ENCODE measurements at places on chromosomes 12 and 14.

GRCh38 chr12:127113945-127114344 lies 1153.0 kb upstream of the TMEM132C start:
- no peak for DNase-seq

DNA sequence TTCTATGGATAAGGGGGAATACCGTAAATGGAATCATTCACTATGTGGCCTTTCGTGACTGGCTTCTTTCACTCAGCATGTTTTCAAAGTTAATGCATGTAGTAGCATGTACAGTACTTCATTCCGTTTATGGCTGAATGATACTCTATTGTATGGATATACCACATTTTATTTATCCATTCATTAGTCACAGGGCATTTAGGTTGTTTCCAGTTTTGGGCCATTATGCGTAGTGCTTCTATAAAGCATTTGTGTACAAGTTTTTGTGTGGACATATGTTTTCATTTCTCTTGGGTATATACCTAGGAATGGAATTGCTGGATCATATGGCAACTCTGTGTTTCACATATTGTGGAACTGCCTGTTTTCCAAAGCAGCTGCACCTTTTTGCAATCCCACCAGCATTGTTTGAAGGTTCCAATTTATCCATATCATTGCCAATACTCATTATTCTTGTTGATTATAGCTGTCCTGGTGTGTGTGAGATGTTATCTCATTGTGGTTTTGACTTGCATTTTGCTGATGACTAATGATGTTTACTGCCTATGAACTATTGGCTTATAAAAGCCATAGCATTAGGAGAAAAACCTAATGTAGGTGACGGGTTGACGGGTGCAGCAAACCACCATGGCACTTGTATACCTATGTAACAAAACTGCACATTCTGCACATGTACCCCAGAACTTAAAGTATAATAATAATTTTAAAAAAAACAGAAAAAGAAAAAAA lies 45.5 kb downstream of the ATF7IP start:
- no peak for DNase-seq

DNA sequence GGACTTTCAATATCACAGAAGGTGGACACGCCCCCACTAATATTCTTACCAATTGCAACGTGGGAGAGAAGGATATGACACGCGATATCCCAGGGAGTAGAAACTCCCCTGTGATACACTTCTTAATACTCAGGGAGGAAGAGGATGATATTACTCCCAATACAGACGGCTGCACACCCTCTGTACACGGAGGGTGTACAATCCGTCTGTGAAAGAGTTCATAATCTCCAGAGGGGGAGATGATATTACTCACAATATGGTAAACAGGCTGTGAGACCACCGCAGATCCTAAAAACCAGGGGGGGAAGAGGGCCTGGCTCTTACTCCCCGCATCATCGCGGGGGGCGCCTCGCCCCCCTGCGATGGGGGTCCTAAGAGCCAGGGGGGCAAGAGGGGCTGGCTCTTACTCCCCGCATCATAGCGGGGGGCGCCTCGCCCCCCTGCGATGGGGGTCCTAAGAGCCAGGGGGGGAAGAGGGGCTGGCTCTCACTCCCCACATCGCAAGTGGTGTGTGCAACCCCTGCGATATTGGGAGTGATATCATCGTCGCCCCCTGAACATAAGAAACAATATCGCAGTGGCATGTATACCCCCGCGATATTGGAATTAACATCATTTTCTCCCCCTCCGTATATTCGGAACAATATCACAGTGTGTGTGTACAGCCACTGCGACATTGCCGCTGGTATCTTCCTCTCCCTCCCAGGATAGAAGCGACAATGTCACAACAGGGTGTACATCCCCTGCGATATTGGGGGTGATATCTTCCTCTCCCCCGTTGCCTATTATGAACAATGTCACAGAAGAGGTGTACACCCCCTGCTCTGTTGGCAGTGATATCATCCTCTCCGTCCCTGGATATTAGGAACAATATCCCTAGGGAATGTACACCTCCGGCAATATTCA lies 8.9 kb upstream of the CLEC6A start:
- no peak for DNase-seq

GRCh38 chr14:78358591-78358990 lies 188.4 kb downstream of the NRXN3 start:
- DNase-seq, result no peak

- no peak for DNase-seq
Observed at GRCh38 chr12:5518584-5519365, 86.9 kb downstream of the NTF3 start.

DNA sequence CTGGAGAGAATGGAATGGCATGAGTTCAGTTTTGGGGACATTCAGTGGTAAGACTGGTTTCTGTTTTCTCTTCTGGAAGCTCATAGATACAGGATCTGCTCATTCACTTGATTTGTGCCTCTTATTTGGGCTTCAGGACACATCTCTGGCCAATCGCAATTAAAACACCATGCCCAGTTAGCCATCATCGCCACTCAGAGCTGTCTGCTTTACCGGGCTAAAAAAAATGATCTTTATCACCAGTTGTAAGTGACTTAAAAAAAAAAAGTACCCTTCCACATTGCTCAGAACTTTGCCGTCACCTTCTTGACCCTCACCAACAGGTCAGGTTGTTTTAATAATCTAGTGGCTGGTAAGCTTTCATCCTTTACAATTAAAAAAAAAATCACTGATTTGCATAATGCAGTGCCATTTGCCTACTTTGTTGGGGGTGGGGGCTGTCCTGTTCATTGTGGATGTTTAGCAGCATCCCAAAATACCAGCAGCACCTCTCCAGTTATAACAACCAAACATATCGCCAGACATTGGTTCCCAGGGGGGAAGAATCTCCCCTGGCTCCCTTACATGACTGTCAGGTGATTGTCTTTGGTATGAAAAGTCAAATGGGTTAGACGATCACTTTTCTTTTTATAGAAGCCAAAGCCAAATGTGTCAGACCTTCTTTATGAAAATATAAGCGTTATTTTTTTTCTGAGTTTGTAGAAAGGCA lies 150.1 kb downstream of the PRKCH start:
- no peak for DNase-seq

DNA sequence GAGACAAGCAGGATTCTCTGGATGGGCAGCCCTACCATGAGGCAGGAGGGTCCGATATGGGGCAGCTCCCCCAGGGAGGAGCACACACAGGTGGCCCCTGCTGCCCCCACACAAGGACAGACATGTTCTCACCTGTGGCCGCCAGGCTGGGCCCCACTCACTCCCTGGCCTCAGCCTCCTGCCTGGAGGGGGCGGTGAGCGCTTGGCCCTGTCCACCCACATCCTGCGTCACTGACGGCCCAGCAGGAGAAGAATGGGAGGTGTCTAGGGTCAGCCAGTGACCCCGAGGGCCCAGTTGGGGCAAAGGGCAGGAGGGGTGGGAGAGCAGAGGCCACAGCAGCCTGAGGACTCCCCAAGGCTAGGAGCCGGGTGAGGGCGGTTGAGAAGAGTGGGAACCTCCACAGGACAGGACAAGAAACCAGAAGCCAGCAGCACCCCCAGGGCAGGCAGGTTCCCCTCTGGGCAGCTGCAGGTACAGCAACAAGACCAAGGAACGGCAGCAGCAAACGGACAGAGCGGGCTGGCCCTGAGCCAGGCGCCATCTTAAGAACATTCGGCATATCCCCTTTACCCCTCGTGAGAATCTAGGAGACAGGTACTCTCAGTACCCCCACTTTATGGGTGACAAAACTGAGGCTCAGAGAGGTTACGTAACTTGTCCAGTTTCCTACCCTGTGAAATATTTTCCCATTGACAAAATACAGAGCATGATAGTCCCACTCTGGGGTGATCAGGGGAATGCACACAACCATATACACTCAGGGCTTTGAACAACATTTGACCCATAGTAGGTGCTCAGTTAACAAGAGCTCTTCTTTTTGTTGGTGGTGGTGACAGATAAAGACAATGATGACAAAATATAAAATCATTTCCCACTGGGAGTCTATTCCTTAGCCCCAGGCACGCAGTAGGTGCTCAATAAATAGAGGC lies 74.3 kb downstream of the NCOR2 start:
- no peak for DNase-seq

- no peak for DNase-seq
Observed at GRCh38 chr12:79267580-79267979, 403.0 kb downstream of the SYT1 start.

DNA sequence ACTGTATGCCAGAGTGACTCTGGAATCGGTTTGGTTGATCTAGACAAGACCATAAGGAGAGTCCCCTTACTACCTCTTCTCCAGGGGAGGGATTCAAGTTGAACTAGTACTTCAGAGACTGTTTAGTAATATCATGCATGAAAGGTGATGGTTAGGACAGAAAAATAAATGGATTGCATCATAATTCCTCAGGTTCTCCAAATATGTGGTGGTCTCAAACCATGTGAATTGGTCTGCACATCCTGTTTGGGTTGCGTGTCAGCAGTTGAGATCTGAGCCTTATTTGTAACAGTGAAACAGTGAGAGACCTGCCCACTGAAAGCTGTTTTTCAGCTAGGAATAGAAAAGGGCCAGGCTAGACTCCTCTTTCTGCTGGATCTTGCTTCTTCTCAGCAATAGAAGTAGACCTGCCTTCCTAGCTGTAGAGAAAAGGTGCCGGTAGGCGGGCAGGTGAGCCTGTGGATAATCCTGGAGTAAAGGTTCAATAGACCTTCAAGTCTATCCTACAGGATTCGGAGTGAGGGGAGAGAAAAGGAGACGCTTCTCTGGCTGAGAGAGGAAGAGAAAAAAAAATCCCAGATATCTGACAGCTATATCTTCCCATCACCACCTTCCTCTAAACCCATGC lies 258.5 kb upstream of the E2F7 start:
- DNase-seq, result no peak

DNA sequence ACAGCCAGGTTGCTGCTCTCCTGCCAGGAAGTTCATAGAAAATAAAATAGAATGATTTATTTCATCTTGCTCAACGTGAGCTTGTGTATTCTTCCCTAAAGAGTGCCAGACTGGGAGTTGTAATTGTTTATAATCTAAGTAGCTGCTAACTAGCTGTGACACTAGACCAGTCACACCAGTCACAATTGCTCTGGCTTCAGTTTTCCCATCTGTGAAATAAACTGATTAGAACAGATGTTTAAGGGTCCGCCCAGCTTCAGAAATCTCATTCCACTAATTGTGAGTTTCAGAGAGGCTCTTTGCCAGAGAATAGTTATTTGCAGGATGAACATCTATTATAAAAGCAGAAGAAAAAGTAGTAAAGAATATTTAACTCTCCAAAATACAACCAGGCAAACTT lies 55.6 kb upstream of the ZDHHC17 start:
- no peak for DNase-seq

DNA sequence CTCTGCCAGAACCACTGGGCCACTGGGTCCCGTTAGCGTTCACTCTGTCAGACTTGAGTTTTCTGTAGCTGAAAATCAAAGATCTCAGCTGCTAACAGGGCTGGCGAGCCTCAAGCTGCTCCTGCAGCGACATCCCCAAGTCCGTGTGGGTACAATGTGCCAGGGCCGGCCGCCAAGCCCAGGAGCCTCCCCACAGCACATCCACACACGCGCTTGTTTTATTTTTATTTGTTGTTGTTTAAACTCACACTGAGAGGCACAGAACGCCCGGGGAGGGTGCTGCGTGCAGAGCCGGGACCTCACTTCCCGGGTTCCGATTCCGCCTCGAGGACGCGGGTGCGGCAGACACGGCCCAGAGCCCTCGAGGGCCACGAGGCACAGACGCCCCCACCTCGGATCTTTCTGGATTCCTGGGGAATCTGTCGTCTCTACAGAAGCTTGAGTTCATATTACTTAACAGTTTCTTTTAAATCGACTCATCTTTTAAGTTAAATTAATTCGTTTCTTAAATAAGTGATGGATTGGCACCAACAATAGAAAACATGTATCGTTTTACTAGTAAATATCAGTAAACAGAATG lies 9.3 kb downstream of the GALNT9 start:
- DNase-seq, result no peak

GRCh38 chr12:58988643-58989344 lies 68.5 kb upstream of the LRIG3 start:
- no peak for DNase-seq

GRCh38 chr14:78752518-78753188 lies 582.5 kb downstream of the NRXN3 start:
- DNase-seq, result no peak

DNA sequence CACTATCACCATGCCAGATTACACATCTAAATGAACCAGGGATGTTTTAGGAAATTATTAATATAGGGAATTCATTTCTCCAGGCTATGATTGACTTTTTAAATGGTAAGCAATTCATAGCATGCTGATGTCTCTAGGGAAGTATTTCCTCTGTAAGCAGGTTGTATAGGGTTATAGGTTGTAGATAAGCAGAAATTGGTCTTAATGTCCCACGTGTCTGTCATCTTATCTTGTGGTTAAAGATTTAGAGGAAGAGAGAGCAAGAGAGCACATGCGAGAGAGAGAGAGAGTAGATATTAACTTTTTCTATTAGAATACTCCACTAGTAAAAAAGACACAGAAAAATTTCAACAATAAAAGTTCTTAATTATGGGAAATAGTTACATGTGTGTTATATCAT lies 32.6 kb downstream of the TRHDE start:
- no peak for DNase-seq

DNA sequence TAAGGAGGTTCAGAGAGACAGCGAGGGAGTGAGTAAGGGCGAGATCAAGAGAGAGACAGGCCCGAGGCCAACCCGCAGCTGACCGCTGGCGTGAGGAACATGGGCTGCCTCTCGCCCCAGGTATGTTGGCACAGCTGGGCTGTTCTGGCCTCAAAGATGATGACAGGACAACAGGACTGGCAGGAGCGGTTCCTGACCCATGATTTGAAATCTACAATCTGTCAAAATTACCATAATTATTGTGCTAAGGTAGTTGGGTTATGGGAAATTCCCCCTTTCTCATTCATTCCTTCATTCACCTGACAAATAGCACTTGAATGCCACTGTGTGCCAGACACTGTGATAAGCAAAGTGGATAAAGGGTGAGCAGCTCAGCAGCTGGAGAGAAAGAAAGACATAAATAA lies 5.1 kb upstream of the ENDOU start:
- DNase-seq, result no peak

GRCh38 chr14:103271189-103271588 lies 62.8 kb upstream of the EIF5 start:
- DNase-seq, result no peak

DNA sequence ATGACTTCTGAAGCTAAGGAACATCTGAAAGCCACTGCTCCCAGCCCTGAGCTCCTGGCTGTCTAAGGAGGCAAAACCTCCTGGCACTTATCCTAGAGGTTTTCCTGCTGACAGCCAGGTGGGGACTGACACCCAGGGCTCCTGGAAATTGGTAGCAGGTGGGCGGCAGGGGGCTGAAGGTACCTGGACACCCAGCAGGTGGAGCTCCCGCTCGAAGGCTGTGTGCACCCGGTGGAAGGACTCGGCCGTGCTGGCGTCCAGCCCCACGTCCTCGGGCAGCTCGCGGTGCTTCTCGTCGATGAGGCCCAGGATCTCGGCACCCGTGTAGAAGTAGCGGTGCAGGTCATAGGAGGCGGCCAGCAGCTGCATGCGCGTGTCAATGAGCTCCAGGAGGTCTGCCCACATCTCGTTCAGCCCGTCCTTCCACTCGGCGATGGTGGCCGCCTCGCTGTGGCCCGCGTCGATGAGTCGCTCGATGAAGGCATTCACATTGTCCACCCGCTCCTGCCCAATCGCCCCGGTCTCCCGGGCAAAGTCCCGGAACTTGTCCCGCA lies 68.2 kb downstream of the PLEKHG3 start:
- DNase-seq, result no peak
